ENCODE measurements at places on chromosomes 4 and X.

GRCh38 chr4:170128219-170128804 lies 38.6 kb upstream of the AADAT start:
- DNase-seq = no peak

DNA sequence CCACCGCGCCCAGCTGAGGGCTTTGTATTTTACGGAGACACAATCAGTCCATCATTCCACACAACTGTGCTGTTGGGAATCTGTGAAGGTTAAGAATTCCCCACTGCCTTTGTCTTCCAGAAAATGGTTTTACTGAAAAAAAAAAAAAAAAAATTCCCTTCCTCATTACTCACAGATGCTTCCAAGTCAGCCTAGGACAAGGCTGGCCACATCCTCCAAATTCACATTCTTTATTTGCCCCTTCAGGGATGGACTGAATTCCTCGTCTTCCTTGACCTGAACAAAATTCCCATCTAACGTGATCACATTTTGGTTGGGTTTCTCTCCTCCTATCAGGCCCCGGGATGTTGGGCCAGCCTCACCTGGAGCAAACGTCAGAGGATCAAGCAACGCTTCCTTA lies 130.3 kb downstream of the DHRSX start:
- no peak for DNase-seq

DNA sequence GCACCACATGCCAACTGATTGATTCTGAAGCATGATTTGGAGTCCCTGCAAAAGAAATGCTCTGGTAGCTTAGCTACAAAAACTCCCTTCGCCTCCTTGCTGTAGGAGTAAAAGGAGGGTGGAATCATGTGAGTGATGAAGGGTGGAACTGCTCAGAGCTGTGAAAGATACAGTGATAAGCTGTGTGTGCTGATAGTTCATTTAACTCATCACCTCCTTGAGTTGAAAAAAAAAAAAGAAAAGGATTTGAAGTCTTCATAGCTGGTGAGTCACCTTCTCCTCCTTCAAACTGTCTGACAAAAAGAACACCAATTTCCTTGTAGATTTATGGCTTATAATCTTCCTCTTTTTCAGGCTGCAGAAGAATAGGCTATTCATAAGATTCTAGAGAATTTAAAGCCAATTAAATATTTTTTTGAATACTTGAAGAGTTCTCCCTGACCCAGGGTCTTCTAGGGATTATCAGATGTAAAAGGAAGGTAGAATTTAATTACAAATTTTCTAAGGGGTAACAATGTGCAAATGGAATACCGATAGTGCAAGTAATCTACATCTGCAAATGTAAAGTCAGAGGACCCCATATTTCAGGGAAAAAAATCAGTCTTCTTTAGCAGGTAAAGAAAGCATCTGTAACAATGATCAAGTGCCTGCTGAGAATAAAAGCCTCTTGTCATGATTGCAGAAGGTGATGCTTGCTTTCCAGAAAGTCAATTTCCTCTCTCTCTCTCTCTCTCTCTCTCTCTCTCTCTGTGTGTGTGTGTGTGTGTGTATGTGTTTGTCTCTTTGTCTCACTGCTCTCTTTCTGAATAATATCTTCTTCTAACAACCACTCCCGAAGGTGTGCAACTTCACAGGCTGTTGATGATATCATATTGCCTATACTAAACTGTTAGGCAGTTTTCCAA lies 208.8 kb upstream of the VEGFC start:
- no peak for DNase-seq

DNA sequence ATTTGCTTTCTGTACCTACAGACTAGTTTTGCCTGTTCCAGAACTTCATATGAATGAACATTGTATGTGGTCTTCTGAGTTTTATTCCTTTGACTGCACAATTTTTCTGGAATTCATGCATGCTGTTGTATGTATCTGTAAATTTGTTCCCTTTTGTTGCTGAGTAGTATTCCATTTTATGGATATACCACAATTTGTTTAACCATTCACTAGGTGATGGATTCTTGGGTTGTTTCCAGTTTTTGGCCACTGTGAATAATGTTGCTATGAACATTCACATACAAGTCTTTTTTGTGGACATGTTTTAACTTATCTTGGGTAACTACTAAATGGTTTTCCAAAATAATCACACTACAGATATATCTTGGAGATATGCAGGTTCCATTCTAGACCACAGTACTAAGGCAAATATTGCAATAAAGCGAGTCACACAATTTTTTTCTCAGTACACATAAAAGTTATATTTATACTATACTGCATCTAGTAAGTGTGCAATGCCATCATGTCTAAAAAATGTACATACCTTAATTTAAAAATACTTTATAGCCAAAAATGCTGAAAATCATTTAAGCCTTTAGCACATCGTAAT lies 58.7 kb downstream of the TSPAN5 start:
- DNase-seq = no peak

GRCh38 chr4:163620738-163621137 lies 126.2 kb downstream of the TMA16 start:
- no peak for DNase-seq

GRCh38 chr4:168247603-168248002 lies 70.9 kb downstream of the DDX60 start:
- no peak for DNase-seq

DNA sequence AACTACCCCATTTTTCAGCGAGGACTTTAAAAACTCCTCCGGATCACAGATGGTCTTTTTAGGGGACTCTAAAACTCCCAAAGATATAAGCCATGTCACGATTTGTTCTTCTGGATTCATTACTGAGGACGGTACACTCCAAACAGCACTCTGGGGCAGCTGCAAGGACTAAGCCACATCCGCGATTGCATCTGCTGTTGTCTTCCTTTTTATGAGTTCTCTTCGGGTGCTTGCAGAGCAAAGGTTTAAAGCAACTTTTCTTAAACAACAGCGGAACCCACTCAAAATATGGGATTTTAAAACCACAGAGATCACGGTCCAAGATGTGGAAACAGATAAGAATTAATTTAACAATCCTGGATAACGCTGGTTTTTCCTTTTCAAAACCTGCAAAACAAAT lies at the start of gene ARHGEF6:
ARHGEF6 (minus strand) TSS at position 170 of the 400 bp plus-strand sequence; CDS start at position 120, 50 bp downstream.
- DNase-seq = no peak

DNA sequence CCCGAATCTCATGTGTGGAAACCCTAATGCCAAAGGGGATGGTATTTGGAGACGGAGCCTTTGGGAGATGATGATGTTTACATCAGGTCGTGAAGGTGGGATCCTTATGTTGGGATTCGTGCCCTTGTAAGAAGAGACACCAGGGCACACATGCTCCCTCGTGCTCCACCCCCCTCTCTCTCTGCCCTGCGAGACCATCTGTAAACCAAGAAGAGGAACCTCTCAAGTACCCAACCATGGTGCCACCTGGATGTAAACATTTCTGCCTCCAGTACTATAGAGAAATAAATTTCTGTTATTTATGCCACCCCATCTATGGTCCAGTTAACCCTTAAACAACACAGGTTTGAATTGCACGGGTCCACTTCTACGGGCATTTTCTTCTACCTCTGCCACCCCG lies 179.4 kb downstream of the DHRSX start:
- no peak for DNase-seq

DNA sequence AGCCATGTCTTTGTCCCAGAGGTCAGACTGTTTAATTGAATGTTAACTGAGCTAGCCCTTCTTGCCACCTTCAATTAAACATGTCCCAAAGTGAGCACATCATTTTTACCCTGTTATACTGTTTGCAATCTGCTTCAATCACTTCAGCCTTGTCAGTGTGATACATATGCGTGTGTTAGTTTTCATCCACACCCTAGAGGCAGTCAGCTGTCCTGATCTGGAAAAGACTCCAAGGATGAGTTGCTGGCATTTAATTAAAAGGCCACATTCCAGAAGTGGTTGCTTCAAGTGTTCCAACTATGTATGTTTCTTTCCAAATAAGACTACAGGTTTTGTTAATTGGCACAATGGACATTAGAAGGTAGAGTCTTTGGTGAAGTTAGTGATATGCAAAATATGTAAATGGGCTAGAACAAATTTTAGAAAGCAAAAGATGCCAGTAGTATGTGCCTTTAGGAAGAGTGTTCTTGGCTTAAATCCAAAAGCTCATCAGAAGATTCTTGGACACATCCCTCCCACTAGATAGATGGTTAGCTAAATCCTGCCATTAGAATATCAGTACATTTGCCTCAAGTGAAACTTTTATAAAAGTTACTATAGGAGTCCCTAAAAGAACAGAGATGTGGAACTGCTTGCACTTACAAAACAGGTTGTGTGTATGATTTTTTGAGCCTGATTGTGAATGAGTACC lies 79.5 kb upstream of the SLIT2 start:
- no peak for DNase-seq

GRCh38 chrX:72470532-72471223 lies 102.0 kb downstream of the HDAC8 start:
- no peak for DNase-seq

- no peak for DNase-seq
Measured at GRCh38 chr4:110637408-110638088, 14.7 kb upstream of the PITX2 start.

GRCh38 chrX:21741869-21742701 lies 15.8 kb downstream of the SMPX start:
- DNase-seq = no peak

- no peak for DNase-seq
Measured at GRCh38 chrX:129983575-129984110, 1.2 kb downstream of the BCORL1 start.

DNA sequence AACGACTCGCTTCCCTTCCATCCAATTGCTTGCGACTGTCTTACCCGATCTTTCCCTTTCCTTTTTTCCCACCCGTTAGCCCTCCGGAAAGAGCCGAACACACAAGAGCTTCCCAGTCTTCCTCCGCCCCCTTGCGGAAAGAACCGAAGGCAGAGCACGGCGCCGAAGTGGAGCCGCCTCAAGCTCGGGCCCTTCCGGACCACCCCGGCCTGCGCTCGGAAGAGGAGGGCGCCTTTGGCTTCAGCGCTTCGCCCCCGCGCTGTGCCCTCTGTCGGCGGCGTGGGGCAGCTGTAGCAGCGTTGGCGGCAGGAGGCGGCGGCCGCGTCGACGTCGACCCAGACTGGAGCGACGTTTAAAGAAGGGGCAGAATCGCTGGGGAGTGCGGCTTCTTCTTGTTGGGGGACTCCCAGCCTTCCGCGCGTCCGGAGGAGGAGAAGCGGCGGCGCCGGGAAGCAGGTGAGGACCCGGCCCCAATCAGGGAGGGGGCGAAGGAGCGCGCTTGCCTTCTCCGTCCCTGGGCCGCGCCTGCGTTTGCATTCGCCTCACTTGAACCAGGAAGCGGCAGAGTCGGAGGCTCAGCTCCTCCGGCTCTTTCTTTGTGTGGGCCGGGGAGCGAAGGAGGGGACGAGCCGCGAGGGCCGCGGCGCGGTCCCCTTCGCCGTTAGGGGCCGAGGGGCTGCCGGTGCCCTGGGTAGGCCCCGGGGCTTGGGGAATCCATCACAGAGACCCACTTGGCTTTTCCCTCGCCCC lies at the start of gene ZBTB33:
ZBTB33 (plus strand) TSS at position 291 of the 750 bp plus-strand sequence. CDS start 2,604 bp downstream, outside the sequence.
- peak; percentile 89 for DNase-seq

GRCh38 chr4:127629371-127629770 lies 3.4 kb upstream of the INTU start:
- DNase-seq = no peak

DNA sequence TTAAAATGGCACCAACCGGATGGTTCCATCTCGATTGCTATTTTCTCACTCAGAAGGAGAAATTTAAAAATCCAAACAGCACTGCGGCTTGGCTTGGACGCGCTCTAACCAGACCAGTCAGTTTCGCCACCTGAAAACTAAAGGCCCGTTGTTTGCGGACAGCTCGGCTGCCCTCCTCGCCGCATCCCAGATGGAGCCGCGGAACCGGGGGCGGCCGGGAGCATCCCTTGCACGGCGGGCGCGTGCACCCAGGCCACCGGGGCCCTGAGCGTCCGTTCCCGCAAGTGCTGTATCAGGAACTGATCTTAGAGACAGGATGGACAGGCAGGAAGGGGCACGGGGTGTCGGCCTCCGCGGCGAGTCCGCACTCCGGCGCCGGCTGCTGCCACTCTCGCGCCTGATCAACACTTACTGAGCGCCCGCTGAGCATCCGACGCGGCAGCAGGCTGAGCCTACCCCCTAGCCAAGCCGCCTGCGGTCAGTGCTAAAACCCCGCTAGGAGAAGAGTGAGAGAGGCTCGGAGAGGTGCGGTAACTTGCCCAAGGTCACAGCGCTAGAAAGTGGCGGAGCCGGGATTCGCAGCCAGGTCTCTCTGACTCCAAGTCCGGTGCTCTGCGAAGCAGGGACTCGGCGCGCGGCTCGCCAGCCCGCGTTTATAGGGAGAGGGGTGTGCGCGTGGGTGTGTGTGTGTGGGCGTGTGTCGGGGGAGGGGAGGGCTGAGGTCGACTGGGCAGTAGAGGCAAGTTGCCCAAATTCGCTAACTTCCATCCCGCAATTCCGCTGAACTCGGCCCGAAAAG lies at the start of gene CITED1:
CITED1 (minus strand) TSS at position 629 of the 799 bp plus-strand sequence. CDS start 3,045 bp downstream, outside the sequence.
- DNase-seq = no peak

DNA sequence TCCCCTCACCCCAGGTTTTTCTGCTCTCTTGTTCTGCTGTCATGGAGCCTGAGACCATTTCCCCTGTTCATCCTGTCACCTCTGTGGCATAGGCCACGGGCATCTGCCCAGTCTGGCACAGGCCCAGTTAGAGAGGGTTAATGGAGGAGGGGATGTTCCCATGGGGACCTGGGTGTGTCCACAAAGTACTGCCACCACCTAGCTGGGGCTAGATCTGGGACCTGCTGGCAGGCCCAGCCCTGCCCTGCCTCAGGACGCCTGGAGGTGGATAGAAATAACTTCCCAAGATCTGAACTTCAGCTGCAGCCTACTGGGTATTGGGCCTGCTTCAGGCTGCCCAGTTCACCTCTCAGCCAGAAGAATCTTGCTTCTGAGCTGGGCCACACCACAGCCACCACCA lies 13.5 kb downstream of the EFNB1 start:
- DNase-seq = no peak

DNA sequence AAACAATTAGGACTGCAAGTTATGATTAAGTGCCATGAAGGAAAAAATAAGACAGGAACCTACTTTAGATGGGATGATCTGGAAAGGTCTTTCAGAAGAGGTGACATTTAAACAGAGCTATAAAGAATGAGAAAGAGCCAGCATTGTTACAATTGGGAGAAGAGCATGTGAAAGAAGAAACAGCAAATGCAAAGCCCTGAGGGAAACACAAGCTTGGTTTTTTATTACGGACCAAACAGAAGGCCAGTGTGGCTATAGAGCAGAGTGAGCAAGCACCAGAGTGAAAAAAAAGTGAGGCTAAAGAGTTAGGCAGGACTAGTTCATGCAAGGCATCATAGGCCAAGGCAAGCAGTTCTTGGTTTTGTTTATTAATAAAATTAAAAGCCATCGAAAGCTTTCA lies 175.6 kb downstream of the RBMX2 start:
- DNase-seq = no peak

- DNase-seq = no peak
Measured at GRCh38 chr4:174357321-174357720, 73.6 kb downstream of the CEP44 start.

- DNase-seq = peak; percentile 29
Measured at GRCh38 chr4:19944806-19945205, 306.9 kb upstream of the SLIT2 start.

Measured in NCI-H2081 treated with DMSO at 0.1 percent for 48 hours (cell line).